ENCODE measurements at places on chromosomes 2 and 18.

GRCh38 chr18:44054514-44054913 is 626.2 kb upstream of the SETBP1 start:
- no peak for DNase-seq

- DNase-seq, result no peak
Observed at GRCh38 chr2:197254776-197255530, 55.6 kb downstream of the ANKRD44 start.

- no peak for DNase-seq
Observed at GRCh38 chr18:32424696-32425095, 46.0 kb downstream of the GAREM1 start.

GRCh38 chr2:32947484-32948143 is 861 bp downstream of the LTBP1 start:
- no peak for DNase-seq

DNA sequence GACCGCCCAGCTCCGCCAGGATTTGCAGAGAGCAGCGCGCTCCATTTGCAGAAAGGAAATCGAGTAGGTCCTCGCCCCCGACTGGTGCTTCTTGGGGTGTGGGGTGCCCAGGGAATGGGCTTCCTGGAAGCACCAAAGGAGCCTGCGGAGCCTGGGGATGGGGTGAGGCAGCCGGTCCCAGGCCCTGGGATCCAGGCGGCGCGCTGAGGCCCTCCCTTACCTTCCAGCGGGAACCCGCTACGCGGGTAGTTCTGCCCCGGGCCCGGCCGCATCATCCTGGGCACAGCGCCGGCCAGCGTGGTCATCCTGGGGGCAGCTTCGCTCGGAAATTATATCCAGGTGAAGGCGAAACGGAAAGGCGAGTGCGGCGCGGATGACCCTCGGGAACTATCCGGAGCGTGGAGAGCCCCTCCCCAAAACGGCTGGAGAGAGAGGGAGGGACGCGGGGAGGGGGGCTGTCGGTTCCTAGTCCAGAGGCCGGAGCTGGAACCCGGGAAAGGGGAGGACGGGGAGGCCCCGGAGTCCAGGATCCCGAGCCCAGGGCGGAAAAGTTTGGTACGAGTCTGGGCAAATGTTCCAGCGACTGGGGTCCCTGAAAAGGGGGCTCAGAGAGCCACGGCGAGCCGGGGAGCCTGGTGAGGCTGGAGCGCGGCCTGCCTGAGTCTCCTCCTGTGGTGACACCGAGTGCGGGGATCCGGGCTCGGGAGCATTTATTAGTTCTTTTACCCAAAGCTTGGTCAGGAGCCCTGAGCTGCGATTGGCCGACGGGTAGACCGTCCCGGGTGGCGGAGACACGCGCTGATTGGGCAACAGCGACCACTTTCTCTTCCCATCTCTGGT is at the start of gene PAX3:
Gene PAX3 (minus strand): TSS at position 688 of the 840 bp plus-strand sequence. CDS start 383 bp downstream, at position 305.
- DNase-seq, result no peak

- DNase-seq, result no peak
Observed at GRCh38 chr2:160491911-160492371, 1.7 kb downstream of the RBMS1 start.

DNA sequence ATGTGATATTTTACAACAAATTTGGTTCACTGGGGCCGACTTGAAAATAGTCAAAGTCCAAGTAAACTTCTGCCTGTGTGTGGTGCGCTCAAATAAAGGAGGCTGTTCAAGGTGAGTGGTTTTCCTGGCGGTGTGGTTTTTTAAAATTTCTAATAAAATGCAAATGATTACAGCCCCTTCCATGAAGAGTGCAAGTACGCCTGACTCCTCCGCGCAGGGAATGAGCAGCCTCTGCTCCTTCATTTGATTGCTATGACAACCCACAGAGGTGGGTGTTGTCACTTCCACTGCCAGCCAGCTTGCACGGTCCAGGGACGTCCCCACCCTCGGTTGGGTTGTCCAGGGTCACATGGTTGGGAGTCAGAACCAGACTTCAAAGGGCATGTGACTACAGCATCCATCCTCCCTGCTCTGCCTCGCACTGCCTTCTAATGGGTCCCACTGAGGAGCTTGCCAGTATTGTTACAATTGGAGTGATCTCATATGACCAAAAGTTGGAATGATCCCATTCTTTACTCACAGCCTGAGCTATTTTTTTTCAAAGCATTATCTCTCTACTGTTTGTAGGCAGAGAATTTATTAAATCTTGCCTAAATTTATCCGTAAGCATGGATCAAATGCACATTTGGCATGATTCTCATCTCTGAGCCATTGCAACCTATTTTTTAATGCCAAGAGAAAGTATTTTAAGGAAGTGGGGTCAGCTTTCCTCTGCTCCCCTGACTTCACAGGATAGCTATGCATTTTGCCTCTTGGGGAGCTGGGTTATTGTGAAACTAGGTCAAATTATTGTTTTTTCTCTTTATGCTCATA is 121.3 kb downstream of the AGAP1 start:
- peak; percentile 23 for DNase-seq

- no peak for DNase-seq
Observed at GRCh38 chr2:175048275-175048674, 43.1 kb upstream of the CHN1 start.

- DNase-seq, result no peak
Observed at GRCh38 chr2:141207036-141207385, 923.8 kb downstream of the LRP1B start.

Data from thoracic aorta (tissue), 2 donors.